ENCODE measurements at places on chromosomes 7 and 10.

GRCh38 chr7:1925973-1926907 is 256.2 kb downstream of the ELFN1 start:
- DNase-seq = no peak

GRCh38 chr10:77120012-77120411 is 517.6 kb downstream of the KCNMA1 start:
- DNase-seq = no peak

GRCh38 chr10:100081075-100082001 is at the start of gene CPN1:
Gene CPN1 (minus strand): TSS chr10:100081869. CDS start chr10:100081625, 244 bp downstream.
- DNase-seq = no peak

GRCh38 chr10:96441322-96441885 is 72.3 kb downstream of the TLL2 start:
- DNase-seq = no peak

GRCh38 chr7:64433590-64433989 is 119.8 kb downstream of the ZNF736 start:
- DNase-seq = no peak

- no peak for DNase-seq
Observed at GRCh38 chr7:372546-372931, 82.6 kb downstream of the FOXL3 start.

GRCh38 chr10:71873582-71874211 is 22.6 kb upstream of the PSAP start:
- DNase-seq = no peak

- DNase-seq = no peak
Observed at GRCh38 chr10:119931871-119932270, 39.3 kb downstream of the SEC23IP start.

- no peak for DNase-seq
Observed at GRCh38 chr10:67837541-67838314, at the start of gene DNAJC12. Gene DNAJC12 (minus strand): TSS chr10:67838188. CDS start chr10:67838011, 177 bp downstream.

- no peak for DNase-seq
Observed at GRCh38 chr7:102942868-102943267, 30.1 kb downstream of the LRRC17 start.

- DNase-seq = no peak
Observed at GRCh38 chr10:126017961-126018560, 121.7 kb downstream of the FANK1 start.

GRCh38 chr10:63700631-63701156 is 179.5 kb downstream of the REEP3 start:
- no peak for DNase-seq

- DNase-seq = no peak
Observed at GRCh38 chr7:42244828-42245227, 7.8 kb upstream of the GLI3 start.

GRCh38 chr10:104873161-104873560 is 232.1 kb downstream of the SORCS3 start:
- no peak for DNase-seq

- DNase-seq = no peak
Observed at GRCh38 chr7:140229591-140230515, 53.1 kb upstream of the KDM7A start.

DNA sequence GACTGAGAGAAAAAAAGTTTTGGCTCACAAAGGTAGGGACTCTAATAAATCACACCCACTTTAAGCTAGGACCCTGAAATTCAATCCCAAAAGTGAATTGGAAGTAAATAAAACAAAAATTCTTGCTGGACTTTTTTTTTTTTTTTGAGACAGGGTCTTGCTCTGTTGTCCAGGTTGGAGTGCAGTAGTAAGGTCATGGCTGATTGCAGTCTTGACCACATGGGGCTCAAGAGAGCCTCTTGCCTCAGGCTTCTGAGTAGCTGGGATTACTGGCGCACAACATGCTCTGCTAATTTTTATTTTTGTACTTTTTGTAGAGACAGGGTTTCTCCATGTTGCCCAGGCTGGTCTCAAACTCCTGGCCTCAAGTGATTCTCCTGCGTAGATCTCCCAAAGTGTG is 5.0 kb upstream of the LUC7L2 start:
- DNase-seq = no peak

DNA sequence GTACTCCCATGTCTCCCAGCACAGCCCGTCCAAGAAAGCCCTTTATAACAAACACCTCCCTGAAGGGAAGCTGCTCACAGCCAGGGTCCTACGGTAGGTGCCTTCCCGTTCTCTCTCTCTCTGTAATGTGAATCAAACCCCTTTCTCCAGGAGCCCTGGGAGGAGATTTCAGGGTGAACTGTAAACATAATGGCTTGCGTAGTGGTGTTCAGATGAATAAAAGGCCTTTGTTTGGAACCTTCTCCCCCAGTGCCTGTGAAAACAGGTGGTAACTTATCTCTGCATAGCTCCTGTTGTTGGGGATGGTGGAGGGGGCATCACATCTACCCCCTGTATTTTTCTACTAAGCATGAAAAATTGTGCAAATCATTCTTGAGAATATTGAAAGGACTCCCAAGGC is 12.4 kb downstream of the CALHM2 start:
- no peak for DNase-seq

- no peak for DNase-seq
Observed at GRCh38 chr10:132273966-132274365, 33.8 kb downstream of the STK32C start.

GRCh38 chr10:79219322-79219957 is 127.8 kb upstream of the PPIF start:
- no peak for DNase-seq

DNA sequence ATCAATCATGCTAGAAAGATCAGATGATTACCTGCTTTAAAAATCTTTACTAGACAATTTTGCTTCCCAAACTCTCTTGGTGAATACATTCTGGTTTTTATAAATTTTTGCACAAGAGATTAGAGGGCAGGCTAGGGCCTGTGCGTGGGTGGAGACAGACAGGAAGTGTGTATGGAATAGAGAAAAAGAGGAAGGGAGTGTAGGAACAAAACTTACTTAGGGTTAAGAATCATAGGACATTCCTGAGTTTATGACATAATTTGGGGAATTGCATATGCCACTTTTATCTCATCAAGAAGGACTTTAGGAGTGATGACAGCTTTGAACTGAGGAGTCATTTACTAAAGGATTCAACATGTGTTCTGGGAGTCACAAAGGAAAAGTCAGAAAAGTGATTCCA is 31.3 kb downstream of the LAMB1 start:
- no peak for DNase-seq

- DNase-seq = no peak
Observed at GRCh38 chr10:51327432-51327831, 253.1 kb downstream of the PRKG1 start.

- no peak for DNase-seq
Observed at GRCh38 chr7:134474828-134475227, 15.9 kb upstream of the AKR1B1 start.

DNA sequence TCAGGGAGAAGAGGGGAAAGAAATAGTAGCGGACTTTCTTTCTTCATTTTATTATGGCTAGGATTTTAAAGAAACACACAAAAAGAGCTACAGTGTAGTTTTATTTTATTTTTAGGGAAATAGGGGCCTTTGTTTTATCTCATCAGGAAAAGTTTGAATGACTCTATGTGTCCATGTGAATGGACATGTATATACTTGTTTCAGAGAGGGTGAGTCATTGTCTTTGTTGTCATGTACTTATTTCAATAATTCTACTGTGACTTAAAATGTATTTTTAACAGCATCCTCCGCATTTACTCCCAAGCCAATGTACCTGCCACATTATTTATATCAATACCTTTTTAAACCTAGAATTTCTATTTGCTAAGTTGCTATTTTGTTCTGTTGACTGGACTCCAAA is 569.5 kb downstream of the SORCS3 start:
- DNase-seq = no peak

DNA sequence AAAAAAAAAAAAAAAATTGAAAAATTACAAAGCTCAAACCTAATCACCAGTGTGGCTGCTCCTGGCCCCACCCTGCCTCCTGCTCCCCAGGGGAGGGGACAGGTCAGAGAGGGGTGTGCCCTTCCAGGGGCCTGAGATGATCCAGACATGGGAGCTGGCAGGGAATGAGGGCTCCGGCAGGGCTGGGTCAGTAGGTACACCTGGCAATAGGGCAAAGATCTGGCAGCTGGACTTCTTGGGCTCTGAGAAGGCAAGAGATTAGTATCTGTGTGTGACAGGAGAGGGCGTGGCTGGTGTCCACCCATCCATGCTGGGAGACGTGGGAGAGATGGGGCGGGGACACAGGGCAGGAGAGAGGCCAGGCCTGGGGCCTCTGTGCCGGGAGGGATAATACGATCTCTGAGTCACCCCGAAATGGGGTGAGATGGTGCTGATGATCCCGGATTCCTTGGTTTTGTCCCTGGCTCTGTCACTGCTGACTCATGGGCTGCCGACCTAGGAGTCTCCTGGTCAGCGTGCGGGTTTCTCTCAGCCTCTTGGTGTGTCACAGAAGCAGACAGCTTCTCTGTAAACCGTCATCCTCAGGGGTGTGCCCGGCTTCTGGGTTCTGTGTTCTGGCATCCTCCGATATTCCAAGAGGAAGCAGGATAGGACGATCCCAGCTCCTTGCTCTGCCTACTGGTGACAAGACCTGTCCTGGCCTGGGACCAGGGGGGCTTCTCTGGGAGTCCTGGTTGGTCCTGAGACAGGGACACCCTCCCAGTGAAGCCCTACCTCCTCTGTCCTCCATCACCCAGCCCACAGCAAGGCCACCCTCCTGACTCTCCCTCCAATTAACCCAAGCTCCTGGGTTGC is 8.2 kb upstream of the CLDN4 start:
- no peak for DNase-seq

DNA sequence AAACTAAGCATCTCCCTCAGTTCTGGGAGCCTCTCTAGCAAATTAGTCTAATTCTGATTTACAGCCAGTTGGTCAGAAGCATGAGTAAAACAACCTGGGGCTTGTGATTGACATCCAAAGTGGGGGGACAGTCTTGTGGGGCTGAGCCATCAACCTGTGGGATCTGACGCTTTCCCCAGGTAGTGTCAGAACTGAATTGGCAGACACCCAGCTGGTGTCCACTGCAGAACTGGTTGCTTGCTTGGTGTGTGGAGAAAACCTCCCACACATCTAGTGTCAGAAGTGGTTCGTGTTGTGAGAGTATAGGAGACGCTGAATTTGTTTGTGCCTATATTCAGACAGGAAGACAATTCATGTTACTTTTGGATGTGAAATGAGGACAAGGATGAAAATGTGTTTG is 92.2 kb upstream of the PDCD4 start:
- no peak for DNase-seq

- DNase-seq = no peak
Observed at GRCh38 chr10:124086787-124087671, 6.4 kb downstream of the CHST15 start.

DNA sequence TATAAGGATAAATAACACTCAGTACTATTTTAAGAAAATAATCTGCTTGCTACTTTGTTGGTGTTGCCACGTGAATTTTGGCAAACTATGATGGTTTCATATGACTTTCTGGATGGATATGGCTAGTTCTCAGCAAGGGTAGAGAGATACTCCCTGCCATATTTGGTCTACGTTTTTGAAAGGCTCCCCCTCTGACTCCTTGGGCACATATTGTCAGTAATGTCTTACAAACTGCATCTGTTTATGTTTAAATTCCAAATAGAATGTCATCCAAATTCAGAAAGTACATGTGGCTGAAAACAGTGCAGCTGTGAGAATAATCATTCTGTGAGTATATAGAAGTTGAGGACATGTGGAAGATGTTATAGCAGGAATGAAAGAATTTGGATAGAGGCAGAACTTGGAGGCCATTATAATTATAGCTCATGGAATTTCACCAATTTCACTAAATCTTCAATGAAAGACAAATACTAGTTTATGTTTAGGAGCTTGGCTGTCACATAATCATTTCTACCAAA is 107.8 kb downstream of the SRI start:
- DNase-seq = no peak
